ENCODE measurements at places on chromosomes 4 and X.

DNA sequence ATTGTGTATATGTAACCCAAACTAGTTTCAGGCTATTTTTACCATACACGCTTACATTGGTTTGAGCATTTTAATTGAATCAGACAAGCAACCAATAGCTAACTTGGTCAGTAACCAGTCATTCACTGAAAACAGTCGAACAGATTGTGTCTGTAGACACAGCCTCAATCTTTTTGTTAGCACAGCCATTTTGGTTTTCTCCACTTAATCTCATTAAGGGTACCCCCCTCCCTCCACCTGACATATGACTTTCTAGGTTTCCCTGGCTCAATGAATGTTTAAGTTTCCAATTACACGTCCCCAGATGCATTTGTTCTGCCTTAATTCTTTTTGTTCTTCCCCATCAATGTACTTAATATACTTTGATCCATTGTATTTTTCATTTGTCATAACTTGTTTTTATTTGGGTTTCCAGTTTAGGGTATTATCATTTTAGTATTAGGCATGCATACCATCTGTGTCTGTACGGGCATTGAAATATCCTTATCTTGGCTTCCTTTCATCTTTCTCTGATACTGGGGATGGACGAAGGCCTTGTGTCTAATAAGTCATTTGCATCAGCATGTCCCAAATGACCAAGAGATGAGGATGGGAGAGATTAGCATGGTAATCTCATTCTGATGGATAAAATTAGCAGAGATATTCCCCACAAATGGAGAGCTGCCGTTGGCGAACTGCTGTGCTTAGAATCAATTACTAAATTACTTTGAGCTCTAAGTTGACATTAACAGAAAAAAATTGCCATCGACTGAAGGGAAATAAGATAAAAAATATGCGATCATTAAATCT lies 35.9 kb upstream of the PHOX2B start:
- DNase-seq: no peak

DNA sequence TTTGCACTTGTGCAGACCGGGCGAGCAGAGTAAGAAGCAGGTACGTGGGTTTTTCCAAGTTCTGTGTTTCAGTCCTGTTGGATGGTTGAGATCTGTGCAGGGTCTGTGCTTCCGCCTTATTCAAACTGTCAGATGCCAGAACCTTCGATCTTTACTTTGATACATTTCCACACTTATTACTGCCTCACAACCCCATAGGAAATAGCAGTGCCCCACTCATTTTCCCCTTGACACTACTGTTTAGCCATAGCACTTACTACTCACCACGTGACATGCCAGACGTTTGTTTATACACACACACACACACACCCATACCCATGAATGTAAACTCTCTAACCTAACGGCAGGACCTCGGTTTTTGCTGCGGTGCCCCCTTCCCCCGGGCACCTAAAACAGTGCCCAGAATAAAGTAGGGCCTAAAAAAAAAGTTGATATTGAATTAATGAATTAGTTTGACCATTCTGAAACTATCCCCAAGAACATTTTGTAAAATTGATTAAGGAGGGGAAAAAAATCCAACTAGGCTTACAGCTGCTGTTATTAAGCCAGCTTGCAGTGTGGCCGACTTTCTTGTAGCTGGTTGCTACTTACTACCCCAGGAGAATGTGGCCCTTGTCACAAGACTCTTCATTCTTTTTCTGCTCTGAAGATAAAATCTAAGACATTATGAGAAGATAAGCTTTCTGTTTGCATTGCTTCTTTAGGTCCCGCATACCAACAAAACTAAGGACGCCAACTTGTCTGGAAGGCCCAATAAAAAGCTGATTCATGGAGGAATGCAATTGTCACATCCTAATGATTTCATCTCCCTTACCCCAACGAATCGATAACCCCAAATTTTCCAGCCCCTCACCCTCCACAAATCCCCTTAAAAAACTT lies 704 bp upstream of the SEPSECS start:
- DNase-seq: no peak

DNA sequence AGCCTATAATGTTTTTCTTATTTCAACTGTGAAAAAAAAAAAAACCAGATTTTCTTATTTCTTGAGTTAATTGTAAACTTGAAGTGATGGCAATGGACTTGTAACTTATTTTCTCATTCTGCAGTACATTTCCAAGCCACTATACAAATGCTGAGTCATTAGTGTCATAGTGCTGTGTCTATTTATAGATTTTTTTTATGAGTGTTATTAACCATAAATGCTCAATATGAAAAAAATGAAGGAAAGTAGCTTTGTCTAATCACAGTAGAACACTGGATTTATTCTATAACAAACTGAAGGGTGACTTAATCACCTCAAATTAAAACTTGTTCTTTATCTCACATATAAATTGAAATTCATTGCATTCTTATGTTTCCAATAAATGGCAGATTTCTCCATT lies 718.6 kb downstream of the CCSER1 start:
- no peak for DNase-seq

GRCh38 chrX:71577682-71578081 lies 555 bp upstream of the GCNA start:
- no peak for DNase-seq

DNA sequence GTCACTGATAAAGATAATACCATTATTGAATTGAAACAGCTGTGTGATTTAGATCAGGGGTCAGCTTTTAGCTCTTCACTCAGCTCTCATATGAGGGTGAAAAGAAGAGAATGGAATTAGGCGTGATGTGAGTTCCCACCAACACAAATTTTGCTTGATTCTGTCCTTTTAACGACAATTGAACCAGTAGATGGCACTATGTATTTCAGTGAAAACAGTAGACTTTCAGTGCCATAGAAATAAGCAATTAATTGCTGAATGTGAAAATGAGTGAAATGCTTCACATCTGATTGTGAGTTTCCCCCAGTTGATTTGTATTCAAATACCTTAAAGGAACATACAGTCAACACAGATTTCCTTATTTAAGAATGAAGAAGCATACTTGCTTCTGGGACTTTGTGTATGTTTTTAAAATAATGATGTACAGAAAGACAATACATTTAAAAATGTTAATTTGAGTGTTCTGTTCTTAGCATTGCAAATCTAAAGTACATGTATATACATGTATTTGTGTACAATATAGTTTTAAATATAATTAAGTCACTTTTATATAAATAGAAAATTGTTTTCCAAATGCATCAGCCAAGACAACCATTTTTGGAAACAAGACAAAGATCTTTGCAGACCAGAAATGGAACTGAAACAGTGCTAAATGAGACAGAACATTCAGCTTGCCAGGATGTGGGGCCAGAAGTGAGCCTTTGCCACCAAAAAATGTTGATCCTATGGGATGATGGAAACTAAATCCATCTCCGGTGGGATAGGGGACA lies 178.8 kb downstream of the SNCA start:
- DNase-seq: no peak

GRCh38 chr4:146661367-146661766 lies 22.7 kb downstream of the POU4F2 start:
- no peak for DNase-seq

GRCh38 chr4:708631-708933 lies 3.0 kb downstream of the PCGF3 start:
- no peak for DNase-seq

GRCh38 chrX:30301963-30302362 lies 7.2 kb downstream of the NR0B1 start:
- no peak for DNase-seq

- DNase-seq: no peak
These were observed 9.1 kb downstream of the QDPR start for GRCh38 chr4:17502756-17503155.

- no peak for DNase-seq
These were observed 64.3 kb downstream of the SCML2 start for GRCh38 chrX:18290200-18290599.

DNA sequence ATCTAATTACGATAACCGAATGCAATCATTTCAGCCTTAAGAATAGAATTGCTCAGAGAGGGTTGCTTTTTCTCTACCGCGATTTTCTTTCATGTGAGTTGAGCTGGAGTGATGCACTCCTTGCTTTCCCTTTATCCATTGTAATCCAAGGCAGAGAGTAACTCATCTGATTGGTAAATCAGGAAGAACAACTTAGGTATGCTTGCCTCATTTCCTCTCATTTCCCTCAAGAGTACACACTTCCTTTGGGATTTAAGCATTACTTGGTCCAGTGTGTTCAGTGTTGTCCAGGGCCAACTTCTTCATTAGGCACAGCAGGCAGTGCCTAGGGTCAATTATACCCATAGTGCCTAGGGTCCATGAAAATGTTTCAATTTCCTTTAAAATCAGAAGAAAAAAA lies 15.7 kb upstream of the N4BP2 start:
- DNase-seq: no peak

DNA sequence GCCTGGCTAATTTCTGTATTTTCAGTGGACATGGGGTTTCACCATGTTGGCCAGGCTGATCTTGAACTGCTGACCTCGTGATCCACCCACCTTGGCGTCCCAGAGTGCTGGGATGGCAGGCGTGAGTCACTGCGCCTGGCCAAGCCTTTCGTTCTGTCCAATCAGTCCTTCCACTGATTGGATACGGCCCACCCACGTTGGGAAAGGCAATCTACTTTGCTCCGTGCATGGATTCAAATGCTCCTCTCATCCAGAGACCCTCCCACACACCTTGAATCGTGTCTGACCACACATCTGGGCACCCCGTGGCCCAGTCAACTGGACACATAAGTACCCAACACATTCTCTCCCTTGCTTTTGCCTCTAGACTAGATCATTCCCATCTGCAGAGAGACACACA lies 74.9 kb downstream of the CRLF2 start:
- DNase-seq: no peak

GRCh38 chrX:155406429-155406828 lies 24.5 kb downstream of the F8A2 start:
- DNase-seq: no peak

DNA sequence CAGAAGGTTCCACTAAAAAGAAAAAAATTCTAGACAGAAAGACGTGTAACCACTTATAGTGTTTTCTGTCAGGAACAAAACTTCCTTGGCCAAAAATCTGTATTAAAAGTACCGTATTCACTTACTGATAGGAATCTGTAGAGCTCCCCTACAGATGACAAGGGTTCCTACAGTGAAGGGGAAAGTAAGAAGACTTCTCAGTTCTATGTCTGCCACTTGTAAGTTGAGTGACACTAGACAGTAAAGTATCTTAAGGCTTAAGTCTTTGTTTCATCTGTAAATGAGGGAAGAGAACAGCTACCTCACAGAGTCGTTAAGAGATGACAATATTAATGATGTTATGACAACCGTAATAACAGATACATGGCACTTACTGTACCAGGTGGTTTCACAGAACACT lies 3.3 kb downstream of the COQ2 start:
- DNase-seq: no peak

- DNase-seq: no peak
These were observed 19.6 kb downstream of the ZNF330 start for GRCh38 chr4:141240259-141240658.

GRCh38 chr4:70269674-70270073 lies 27.3 kb downstream of the CSN3 start:
- DNase-seq: no peak

Data from stimulated activated CD8-positive, alpha-beta memory T cell treated with anti-CD3 and anti-CD28 coated beads, Interleukin-4, amount 100 ng/mL, for 1 hour (primary cell).